ENCODE measurements at places on chromosomes 1 and 21. TPM values are rescaled to one million over a fixed set of nuclear protein-coding genes. Genes with fewer than 3 reads are reported as not detected.

DNA sequence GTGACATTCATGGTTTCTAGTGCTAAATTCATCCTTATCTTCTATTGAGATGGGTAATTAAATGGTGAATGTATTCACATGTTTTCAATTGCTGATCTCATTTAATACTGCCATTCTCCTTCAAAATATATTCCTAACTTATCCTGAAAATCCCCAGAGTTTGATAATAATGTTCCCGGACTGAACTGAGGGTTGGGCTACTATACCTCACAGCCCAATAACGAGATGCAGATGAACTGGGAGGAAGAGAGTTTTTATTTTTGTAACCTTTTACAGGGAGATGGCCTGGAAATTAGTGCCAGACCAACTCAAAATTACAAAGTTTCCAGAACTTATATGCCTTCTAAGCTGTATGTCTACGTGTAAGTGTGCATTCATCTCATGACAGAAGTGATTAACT is 210.8 kb downstream of the APP start:
- no peak for DNase-seq

GRCh38 chr1:4650481-4650880 is 3.9 kb upstream of the AJAP1 start:
- no peak for DNase-seq

XCL2 gene
- not detected for total RNA-seq

MFAP2 gene
- not detected for total RNA-seq

WNT9A gene
- 0.15 TPM for total RNA-seq
